ENCODE measurements at places on chromosomes 2 and 18.

GRCh38 chr2:50492477-50492851, 539.5 kb downstream of the NRXN1 start:
- no peak for DNase-seq

DNA sequence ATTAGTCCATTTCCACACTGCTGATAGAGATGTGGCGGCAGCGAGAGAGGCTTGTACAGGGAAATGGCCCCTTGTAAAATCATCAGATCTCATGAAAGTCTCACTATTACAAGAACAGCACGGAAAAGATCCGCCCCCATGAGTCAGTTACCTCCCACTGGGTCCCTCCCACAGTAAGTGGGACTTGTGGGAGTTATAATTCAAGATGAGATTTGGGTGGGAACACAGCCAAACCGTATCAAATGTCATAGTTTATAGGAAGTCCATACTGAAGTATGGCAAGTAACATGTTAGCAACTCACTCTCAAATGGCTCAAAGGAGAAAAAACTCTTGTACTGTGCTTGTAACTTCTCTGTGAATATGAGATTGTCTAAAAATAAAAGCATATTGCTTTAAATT, 56.1 kb downstream of the FARP2 start:
- no peak for DNase-seq

- DNase-seq, result peak; percentile 81
Observed at GRCh38 chr18:26436176-26437051, 111.9 kb downstream of the KCTD1 start.

- no peak for DNase-seq
Observed at GRCh38 chr2:147433822-147434221, 411.0 kb upstream of the ACVR2A start.

DNA sequence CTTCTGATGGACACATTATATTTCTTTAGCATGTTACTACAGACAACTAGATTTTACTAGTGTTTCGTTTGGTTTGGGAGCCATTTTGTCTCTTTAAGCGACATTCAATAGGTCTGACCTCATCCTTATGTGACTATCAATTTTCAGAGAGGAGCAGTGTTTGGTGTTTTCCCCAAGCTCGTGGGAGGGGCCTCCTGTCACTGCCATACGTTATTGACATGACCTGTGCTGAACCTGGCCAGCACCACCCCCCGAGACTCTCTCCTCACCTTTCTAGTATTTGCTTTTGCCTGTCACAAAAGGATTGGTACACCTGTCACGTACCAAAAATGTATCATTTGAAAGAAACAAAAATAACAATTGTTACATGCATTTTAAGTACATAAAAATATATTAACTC, 69.3 kb downstream of the PSMG2 start:
- no peak for DNase-seq

GRCh38 chr2:40579247-40579646, 127.4 kb upstream of the SLC8A1 start:
- DNase-seq, result no peak

GRCh38 chr2:117396161-117396560, 418.3 kb upstream of the DDX18 start:
- DNase-seq, result no peak

DNA sequence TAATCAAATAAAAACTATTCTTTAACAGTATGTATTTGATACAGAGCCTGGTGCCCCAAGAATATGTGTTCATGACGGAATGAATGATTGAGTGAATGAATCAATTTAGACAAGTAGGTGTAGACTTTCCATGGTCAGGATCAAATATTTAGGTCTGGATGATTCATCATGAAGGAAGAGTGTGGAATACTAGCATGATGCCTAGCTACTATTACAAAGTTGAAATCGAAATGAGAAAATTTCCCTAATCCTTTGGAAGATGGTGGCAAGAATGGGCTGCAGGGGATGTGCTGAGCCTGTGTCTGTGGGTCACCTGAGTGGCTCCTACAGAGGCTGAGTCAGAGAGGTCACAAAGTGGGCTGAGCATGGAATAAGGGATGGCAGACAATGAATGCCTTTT, 3.1 kb upstream of the MALT1 start:
- no peak for DNase-seq

DNA sequence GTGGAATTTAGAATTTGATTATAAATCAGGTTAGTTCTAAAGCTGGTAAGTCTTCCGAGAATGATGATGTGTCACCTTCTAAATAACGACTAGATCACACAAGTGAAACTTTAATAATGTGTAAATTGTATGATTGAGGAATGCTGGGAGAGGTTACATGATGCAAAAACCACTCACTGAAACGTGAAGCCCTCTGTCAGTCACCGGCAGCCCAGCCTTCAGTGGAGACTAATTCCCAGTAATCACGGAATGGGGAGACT, 45.9 kb upstream of the ROCK2 start:
- DNase-seq, result no peak

Measured in islet precursor cell (in vitro differentiated cells).